ENCODE measurements at places on chromosomes 16 and 17.

DNA sequence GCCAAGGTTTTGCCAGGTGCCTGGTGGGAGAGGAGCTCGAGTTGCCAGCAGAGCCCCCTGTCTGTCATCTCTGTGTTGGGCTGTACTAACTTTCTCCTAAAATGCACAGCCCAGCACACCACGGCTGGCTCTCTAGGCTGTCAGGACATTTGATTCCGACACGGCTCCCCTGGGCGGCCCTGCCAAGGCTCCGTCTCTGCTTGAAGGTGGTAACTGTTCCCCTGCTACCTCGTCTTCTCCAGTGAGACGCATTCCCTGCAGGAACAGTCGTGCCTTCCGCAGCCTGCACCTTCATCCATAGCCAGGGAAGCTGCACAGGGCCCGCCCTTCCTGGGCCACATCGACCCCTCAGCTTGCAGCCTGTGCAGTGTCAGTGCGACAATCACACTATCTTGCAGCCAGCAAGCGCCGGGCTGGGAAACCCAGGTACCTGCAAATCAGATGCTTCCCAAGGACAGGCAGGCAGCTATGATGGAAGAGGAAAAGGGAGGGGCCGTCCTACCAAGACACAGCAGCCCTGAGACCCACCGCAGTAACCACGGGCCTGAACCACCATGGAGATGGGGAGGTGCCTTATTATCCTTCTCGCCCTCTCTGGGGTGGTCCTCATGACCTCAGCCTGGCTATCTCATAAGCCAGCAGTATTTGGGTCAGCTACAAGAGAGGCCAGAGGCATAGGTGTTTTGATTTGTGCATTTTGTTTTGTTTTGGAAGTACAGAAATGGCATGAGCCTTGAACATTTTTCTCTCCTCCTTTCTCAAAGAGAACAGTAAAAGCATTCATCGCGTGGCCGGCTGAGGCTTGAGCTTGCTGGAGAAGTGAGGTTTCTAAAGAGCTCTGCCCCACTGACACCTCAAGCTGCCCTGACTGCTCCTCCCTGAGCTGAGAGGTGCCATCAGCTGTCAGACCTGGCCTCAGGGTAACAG lies 361.7 kb upstream of the TNRC6C start:
- no peak for DNase-seq

GRCh38 chr17:39663340-39663687 lies 1.8 kb upstream of the TCAP start:
- DNase-seq, result no peak

DNA sequence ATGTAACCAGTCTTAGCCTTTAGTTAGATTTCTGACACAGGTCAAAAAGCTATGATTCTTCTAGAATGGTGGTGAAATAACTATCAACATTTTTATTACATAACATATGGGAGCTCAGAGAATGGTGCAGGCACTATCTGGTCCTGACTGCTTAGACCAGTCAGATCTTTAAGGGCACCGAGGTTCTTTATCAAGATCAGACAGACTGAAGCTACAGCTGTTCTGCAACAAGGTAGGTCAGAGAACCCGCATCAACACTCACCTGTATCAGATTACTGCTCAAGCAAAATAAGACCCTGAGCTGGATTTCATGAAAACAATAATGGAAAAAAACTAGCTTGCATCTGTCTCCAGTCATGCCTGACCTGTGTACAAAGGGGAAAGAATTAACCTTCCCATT lies 160.4 kb downstream of the KCNJ2 start:
- no peak for DNase-seq

GRCh38 chr16:25823891-25824290 lies 132.1 kb downstream of the HS3ST4 start:
- DNase-seq, result no peak

DNA sequence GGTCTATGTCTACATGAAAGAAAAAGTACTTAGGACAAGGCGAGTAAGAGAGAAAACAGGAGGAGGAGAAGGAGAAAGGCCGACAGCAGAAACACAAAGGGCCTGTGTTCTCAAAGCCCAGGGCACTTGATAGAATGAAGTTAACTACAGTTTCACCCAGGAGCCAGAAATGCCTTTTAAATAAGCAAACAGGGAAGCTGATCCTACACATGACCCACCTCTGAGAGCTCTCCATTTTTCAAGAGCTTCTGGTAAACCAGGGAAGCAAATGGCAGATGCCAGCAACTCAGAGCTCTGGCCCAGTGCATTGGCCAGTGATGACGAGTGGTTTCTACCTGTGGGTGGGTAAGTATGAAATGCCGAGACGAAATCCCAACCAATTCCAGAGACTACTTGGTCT lies 163.4 kb downstream of the ZFHX3 start:
- no peak for DNase-seq

- DNase-seq, result no peak
These were observed 10.2 kb downstream of the SOCS7 start for GRCh38 chr17:38361694-38362465.

GRCh38 chr16:30340621-30341020 lies 14.5 kb downstream of the CD2BP2 start:
- DNase-seq, result no peak

DNA sequence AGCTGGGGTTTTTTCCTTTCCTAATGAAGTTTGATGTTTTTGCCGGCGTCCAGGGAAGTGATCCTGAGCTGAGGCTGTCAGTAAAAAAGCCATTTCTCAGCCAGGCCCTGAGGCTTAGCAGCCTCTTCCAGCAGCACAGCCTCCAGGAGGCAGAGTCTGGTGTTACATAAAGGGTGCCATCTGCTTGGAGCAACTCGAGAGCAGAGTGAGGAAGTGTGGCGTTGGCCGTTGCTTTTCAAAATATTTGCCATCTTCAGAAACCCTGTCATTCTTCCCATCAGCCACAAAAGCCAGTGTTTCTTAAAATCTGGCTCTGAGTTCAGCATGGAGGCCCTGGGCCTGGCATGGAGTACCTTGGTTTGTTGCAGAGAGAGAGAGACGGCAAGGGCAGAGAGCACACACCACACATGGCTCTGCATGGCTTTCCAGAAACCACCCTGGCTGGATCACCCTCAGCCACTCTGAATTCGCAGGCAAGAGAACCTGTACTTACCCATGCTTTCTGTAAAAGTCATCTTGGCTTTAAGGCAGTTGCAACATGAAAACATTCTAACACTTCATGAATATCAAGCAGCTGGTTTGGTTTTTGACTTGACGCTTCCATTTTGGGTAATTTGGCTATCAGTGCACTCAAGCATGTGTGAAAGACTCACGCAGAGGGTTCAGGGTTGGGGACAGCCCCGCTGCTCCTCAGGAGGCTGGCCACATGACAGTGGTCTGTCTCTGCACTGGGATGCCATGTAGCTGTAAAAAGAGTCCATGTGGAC lies 21.0 kb downstream of the PMM2 start:
- DNase-seq, result no peak

- DNase-seq, result no peak
These were observed 356.6 kb upstream of the XYLT1 start for GRCh38 chr16:17827313-17827712.

DNA sequence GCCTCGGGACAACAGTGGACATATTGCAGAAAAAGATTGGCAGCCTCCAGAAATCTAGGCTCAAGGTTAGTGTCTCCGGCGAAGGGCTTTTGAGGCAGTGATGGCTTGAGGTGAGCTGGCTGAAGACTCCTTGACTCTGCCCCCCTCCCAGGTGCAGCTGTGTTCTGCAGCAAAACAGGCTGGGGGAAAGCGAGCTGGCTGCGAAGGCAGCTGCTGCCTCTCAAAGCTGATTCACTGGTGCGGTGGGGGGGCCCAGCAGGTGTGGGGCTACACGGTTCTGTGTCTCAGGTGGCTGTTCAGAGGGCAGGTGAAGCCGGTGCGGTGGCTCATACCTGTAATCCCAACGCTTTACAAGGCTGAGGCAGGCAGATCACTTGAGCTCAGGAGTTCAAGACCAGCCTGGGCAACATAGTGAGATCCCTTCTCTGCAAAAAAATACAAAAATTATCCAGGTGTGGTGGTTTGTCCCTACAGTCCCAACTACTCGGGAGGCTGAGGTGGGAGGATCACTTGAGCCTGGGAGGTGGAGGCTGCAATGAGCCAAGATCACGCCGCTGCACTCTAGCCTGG lies 22.9 kb downstream of the C16orf96 start:
- no peak for DNase-seq

GRCh38 chr17:19771971-19772630 lies 24.0 kb upstream of the ALDH3A1 start:
- DNase-seq, result no peak

DNA sequence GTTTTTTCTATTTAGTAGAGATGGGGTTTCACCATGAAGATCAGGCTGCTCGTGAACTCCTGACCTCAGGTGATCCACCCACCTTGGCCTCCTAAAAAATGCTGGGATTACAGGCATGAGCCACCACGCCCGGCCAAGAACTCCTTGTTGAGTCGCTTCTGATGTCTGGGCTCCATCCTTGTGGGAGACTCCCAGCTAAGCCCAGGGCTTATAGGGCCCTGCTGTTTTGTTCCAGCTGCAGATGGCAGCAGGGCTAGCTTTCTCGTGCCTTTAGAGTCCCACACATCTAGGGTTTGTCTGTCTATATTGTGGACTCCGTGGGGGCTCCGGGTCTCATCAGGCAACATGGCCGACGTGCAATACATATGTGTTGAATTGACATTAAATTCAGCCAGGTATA lies 39.3 kb upstream of the MED9 start:
- DNase-seq, result no peak

DNA sequence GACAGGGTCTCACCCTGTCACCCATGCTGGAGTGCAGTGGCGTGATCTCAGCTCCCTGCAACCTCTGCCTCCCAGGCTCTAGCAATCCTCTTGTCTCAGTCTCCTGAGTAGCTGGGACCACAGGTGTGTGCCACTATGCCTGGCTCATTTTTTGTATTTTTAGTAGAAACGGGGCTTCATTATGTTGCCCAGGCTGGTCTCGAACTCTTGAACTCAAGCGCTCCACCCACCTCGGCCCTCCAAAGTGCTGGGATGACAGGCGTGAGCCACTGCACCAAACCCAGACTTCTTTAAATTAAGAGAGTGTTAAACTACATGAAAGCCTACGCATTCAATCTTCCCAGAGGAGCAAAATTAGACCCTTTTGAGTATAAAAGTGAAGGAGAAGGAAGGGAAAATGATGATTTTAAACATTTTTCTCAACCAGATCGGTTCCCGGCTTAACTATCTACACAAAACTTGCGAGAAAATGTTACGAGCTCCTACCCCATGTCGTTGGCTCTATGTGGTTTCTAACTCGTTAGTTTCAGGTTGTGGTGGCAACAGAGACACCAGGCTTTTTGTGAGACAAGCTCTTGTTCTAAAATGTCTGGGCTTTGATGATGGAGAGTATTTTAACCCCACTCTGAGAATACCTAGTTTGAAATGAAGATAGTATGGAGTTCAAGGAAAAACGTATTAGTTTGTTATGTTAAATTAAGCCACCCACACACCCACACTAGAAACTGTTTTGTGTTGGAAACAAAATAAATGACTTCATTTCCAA lies 26.3 kb downstream of the STAT5B start:
- DNase-seq, result no peak

DNA sequence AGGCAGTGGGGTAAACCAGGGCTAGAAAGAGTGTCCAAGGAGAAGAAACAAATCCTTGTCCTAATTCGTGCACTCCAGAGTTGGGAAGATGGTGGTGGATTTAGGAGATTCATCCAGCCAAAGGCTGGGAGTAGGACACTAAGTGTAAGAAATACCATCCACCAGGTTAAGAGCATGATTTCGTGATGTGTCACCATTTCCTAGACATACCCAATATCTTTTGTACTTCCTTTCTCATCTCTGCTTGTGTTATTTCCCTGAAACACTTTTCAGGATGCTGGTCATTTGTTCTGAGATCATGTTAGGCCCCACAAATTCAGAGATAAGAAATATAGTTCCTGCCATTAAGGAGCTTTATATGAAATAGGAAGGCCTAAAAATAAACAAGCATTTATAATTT lies 106.3 kb upstream of the HLF start:
- DNase-seq, result no peak

GRCh38 chr17:604765-605164 lies 109.9 kb downstream of the VPS53 start:
- DNase-seq, result no peak

DNA sequence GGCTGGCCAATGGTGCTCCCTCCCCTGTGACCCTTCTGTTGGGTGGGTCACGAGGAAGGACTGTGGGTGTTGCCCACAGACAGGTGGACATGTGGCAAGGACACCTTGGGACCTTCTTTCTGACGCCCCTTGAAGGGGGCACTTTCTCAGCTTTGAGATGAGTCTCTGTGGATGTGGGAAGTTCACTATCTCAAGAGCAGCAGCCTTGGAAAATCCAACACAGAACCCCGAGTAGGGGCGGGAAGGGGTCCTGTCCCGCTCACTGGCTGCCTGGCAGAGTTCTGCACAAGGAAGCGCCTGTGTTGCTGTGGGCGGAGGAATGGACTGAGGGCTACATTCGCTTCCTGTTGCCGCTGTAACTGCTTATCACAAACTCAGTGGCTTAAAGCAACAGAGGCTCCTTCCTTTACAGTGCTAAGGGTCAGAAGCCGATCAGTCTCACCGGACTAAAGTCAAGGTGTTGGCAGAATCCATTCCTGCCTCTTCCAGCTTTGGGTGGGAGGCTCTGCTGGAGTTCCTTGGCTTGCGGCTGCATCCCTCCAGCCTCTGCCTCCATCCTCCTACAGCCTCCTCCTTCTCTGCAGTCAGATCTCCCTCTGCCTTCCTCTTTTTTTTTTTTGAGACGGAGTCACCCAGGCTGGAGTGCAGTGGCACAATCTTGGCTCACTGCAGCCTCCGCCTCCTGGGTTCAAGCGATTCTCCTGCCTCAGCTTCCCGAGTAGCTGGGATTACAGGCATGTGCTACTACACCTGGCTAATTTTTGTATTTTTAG lies 305.2 kb downstream of the SEC14L1 start:
- DNase-seq, result no peak

GRCh38 chr16:49745311-49745747 lies 110.6 kb downstream of the ZNF423 start:
- DNase-seq, result no peak

DNA sequence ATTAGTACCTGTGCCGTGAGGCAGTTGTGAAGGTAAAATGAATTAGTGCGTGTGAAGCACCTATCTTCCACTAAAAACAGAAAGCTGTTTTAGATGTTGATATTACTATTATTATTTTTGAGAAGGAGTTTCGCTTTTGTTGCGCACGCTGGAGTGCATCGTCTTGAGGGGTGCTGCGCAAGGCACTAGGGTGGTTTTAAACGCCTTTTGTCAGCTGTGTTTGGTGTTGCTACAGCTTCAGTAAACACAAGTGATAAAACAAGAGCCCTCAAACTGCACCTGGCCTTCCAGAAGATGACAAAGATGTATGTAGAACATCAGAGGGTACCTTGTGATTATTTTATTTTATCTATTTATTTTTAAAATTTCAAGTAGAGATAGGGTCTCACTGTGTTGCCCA lies 38.2 kb downstream of the PLCG2 start:
- DNase-seq, result no peak

DNA sequence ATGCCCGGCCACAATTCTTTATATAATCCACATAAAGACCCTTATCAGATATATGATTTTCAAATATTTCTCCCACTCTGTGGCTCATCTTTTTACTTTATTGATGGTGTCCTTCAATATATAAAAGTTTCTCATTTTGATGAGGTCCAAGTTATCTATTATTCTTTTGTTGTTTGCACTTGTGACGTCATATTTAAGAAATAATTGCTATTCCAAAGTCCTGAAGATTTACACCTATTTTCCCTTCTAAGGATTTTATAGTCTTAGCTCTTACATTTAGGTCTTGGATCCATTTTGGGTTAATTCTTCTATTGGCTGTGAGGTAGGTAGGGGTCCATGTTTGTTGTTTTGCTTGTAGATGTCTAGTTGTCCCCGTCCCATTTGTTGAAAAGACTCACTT lies 3.0 kb upstream of the MLYCD start:
- DNase-seq, result no peak

- DNase-seq, result peak; percentile 38
These were observed 2.7 kb downstream of the KRT36 start for GRCh38 chr17:41486809-41487530.
